Effector CD4-positive, alpha-beta T cell (primary cell): ENCODE measurements at places on chromosomes 5 and 9.

DNA sequence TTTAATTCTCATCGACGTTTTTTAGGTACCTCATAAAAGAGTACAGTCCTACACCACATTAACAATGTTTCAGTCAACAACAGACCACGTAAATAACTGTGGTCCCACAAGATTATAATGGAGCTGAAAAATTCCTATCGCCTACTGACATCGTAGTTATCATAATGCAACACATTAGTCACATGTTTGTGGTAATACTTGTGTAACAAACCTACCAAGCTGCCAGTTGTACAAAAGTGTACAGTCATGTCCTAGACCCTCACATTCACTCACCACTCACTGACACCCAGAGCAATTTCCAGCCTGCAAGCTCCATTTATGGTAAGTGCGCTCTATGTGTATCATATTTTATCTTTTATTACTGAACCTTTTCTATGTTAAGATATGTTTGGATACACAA, 16.8 kb downstream of the GNAQ start:
- DNase-seq = no peak

DNA sequence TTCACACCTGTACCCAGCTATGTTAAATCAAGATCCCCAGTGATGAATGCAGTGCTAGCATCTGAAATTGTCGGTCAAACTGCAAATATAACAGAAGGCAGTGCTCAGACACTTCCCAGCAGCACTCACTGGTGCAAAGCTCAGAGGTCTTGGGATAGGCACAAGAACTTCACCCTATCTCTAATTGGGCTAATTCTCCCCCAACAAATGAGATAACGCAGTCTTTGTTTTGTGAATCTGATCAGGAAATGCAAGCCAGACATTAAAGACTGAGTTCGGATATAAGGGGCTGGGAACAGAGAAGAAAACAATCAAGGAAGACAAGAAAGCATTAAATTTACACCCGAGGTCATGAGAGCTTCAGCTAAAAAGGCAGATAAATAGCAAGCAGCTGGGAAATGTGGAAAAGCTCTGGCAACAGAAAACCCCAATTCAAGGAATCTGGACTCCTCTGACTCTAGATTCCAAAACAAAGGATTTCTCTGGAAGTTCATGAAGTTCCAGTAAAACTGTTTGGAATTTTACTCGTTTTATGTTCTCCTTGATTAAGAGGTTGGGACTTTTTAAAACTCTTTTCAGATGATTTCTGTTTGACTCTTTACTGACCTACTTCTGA, 65.1 kb downstream of the GNA14 start:
- no peak for DNase-seq

DNA sequence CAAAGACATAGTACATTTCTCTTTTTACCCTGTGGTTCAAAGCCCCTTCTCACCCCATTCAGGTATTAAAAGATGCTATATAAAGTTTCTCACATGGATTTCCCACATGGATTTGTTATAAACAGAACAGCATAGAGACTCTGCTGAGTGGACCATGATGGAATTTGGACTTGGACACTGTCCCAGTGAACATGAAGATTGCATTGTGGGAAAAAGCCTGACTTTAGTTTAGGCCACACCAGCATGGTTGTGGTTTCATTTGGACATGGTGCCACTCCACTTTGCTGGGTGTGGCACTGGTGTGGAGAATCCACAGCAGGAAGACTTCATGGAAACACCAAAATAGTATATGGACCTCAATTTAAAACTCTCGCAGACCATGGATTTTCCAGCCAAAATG, 124.6 kb downstream of the ARHGAP26 start:
- no peak for DNase-seq

- no peak for DNase-seq
Observed at GRCh38 chr9:211557-211956, 3.1 kb upstream of the DOCK8 start.

GRCh38 chr5:6596388-6596787, 36.5 kb downstream of the NSUN2 start:
- no peak for DNase-seq

DNA sequence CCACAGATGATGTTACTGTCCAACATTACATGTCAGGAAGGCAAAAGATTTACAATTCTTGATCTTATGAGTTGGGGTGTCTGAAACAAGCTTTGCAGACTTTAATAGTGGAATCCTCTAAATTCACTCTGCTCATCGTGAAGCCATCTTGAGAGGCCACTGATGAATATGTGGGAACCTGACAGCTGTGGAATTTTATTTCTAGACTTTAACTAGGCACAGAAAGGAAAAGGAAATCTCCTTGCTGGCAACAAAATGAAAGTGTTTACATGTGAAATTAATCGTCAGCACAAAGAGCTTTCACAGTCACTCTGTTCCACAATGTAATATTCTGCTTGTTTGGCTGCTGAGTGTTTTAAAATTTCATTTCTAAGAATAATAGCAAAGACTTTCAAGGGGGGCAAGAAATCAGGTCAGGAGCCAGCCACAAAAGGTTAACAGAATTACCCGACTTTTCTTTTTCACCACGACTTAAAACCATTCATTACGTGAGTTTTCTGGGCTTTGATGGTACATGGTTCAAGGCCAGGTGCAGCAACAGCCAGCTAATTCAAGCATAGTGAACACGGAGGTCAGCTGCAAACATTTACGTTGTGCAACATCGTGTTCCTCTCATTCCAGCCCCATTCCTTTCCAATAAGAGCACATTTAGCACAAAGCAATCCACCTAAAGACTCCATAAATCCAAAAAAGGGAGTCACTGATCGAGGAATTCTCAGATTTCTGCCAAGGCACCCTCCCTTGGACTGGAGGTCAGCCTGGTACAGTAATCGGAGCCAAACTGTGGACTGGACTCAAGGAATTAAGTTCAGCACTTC, 14.6 kb downstream of the NREP start:
- no peak for DNase-seq

- DNase-seq = no peak
Observed at GRCh38 chr5:124628721-124629596, 117.5 kb downstream of the ZNF608 start.

- DNase-seq = no peak
Observed at GRCh38 chr9:105332471-105332870, 88.0 kb downstream of the SLC44A1 start.

DNA sequence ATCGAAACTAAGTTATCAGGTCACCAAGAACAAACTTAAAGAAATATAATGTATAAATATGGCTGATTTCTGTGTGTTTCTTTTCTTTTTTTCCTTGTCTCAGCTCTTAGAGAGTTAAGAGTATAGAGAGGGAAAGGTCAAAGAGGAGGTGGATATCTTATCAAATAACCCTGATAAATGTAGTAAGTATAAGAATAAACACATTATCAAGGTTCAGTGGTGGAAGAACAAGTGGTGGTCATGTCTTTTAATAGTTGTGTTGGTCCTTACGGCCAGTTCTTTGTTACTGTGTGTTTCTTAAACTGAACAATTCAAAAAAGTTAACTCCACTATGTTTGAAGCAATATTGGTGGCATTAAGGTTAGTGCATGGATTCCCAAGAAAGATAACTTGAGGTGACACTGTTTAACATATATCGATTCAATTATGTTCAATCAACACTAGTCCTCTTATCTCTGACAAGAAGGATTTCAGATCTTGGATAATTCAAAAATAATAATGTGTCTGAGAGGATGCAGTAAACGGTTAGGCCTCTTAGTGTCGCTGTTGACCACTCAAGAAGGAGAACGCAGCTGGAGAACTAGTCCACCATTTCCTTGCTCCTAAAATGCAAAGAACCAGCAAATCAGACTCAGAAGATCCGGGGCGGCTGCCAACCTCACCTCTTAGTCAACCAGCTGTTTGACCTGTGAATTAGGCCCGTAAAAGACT, at the start of gene PCDHGA3:
TSS of gene PCDHGA3 (plus strand) at position 588 of the 711 bp plus-strand sequence. CDS start 205 bp downstream, outside the sequence.
- no peak for DNase-seq

DNA sequence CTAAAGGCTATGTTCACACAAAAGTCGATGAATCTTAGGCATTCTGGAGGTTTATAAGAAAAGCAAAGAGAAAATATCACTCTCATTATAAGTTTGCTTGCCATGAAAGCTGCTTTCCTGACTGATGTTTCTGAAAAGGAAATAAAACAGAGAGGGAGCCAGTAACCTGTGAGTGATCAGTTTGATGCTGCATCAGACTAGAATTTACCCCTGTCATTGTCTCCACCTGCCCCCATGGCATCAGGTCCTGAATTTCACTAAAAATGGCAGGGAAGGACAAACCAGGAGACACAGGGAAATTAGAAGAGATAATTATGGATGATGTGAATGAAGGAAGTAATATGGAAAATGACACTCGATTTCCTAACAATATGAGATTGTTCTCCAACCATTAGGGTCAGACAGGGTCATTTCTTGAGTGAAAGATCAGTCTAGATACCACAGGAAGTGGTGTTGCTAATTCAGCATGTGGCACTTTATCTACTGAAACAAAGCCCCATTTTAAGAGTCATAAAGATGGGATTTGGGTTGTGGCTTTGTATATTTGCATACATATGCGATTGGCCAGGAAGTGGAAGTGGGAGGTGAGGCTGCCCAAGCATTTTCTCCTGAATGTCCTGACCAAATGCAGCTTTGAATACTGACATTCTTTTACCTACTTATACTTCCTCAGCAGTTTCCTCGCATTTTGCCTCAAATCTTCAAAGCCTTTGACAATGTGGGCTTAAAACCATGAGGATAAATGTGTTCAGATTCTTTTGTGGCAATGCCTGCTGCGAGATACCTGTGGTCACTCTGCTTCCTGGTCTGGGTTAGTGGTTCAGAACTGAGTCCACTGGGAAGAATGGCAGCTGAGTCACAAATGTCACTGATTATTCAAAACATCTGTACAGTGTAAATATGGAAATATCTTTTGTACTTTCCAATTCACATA, 29.7 kb downstream of the MEGF10 start:
- DNase-seq = no peak

- DNase-seq = peak; percentile 44
Observed at GRCh38 chr9:131503626-131504465, 1.1 kb downstream of the POMT1 start.

DNA sequence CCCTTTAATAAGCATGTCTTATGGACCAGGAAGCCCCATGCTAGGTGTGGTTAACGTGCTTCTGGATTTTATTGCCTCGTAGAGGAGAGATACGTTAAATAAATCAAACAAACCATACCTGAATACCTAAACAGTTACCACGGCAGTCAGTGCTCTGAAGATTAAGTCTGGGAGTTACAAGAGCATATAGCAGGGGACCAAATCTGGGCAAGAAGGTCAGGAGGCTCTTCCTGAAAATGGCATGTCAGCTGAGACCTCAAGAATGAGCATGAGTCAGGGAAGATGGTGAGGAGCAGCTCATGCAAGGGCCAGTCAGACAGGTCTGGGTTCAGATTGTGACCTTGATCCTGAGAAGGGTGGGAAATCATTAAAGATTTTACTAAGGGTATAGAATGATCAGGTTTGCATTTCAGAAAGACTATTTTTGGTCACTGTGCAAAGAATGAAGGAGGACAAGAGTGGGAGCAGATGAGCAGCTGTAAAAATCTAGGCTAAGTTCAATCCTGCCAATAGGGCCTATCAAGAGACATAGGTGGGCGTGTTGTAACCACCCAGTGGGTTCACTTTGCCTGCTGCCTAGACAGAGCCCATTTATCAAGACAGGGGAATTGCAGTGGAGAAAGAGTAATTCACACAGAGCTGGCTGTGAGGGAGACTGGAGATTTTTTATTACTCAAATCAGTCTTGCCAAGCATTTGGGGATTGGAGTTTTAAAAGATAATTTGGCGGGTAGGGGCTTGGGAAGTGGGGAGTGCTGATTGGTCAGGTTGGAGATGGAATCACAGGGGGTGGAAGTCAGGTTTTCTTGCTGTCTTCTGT, 4.8 kb upstream of the ZNF366 start:
- DNase-seq = no peak

DNA sequence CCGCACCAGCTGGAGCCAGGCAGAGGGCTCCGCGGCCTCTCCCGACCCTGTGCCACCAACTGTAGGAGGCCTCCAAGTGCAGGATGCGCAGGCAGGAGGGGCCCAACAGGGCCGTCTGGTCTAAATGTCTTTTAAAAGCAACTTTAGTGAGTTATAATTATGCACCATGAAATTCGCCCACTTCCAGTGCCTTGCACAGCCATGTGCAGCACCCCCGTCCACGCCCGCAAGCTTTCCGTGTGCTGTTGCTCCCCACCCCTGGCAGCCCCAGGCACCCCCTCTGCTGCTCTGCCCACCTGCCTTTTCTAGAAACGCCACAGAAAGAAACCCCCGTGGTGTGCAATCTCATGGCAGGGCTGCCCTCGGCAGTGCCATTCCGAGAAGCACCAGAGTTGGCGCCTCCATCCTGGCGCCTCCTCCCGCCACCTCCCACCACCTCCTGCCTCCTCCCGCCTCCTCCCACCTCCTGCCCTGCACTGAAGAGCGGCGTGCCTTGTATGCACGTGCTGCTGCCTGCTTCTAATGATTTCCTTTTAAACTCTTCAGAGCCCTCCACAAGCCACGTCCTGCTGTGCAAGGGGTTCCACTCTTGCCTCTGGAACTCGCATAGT, 7.5 kb upstream of the SLC6A18 start:
- DNase-seq = no peak

- DNase-seq = no peak
Observed at GRCh38 chr5:141094481-141095262, at the start of gene PCDHB2. TSS of gene PCDHB2 (plus strand) at chr5:141094615. CDS start at chr5:141094791, 176 bp downstream.

- no peak for DNase-seq
Observed at GRCh38 chr5:58759745-58760144, 176.9 kb downstream of the RAB3C start.

DNA sequence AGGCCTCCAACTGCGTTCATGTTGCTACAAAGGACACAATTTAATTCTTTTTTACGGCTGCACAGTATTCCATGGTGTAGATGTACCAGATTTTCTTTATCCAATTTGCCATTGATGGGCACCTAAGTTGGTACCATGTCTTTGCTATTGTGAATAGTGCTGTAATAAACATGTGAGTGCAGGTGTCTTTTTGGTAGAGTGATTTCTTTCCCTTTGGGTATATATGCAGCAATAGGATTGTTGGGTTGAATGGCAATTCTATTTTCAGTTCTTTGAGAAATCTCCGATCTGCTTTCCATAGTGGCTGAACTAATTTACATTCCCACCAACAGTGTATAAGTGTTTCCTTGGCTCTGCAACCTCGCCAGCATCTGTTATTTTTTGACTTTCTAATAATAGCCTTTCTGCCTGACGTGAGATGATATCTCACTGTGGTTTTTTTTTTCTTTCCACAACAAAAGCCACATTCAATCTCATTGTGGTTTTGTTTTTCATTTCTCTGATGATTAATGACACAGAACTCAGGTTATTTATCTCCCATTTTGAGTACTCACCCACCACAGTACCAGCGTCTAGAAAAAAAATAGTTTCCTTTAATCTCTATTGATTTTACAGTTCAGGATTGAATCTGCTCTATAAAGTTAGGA, 21.9 kb downstream of the ARRDC3 start:
- DNase-seq = no peak

DNA sequence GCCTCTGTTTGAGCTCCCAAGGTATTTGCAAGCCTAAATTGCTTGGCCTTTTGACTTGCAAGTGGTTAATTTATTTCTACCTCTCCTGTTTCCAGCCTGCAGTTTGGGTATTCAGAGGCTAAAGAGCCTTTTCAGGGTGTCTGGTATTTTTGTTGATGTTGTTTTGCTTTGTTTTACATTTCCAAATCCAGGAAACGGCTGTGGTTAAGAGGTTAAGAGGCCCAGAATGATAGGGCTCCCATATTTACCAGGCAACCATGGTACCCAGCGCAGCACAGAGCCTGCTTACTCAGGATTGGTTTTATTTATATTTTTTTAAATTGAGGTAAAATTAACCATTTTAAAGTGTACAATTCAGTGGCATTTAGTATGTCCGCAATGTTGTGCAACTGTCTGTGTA, 92.1 kb downstream of the PDZD2 start:
- no peak for DNase-seq
